Left lung (tissue), 14 donors: ENCODE measurements at places on chromosomes 1 and 21.

DNA sequence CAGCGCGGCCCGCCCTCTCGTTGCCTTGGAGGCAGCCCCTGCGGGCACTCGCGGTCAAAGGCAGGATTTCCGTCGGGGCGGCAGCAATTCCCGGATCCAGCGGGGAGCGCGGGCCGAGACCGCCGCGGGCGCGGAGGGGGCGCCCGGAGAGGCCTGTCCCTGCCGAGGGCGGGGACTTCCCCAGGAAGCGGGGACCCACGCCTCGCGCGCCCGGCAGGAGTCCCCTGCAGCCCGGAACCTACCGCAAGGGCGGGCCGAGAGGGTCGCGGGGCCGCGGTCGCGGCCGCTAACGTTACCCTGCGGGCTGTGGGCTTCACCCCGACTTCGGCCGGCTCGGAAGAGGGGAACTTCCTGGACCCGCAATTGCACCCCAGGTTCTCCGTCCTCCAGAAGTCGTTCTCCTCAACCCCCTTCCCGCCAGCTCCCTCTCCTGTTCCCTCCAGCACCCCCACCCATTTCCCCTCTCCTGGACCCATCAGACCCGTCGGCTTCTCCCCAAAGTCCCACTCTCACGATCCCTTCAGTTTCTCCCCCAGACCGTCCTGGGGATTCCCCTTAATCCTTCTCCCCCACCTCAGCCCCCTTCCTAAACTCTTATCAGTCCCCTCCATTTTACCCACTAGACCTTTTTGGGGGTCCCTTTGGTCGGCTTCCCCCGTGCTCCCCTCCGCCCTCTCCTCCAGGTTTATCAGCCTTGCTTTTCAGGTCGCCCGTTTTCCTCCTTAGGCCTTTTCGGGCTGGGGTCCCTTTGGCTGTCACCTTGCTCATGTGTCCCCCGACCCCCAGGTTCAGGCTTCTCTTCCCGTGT is 604 bp downstream of the FGR start:
- DNase-seq, result peak; percentile 93

DNA sequence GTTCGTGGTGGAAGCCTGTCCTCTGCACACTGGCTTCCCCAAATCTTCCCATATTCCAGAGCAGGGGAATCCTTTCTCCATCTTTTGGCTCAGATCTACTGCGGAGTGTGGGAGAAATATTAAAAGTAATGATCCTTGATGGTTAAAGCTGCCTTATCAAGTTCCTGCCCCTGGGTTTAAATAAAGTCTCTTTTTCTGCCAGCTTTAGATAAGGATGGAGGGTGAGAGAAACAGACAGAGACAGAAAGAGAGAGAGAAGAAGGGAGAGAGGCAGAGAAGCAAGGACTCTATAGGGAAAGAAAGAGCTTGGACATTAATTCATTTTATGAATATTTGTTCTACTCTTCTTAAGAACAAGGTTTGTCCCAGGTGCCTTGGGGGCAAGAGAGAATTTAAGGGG is 98.0 kb downstream of the KCNJ15 start:
- no peak for DNase-seq

DNA sequence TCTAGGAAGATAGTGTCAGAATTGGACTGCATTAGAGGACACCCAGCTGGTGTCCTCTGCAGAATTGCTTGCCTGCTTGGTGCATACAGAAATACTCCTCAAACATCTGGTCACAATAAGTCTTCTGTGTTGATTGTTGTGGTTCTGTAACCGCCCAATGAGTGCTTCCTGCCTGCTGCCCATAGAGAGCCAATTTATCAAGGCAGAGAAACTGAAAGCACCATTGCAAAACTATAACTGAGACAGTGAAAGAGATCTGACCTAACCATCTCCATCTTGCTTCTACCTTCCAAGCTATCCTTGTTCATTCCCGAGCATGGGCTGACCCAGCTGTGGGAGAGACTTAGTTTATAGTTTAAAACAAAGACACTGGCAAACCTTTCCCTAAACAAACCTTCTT is 462.4 kb upstream of the RGS18 start:
- peak; percentile 0 for DNase-seq

DNA sequence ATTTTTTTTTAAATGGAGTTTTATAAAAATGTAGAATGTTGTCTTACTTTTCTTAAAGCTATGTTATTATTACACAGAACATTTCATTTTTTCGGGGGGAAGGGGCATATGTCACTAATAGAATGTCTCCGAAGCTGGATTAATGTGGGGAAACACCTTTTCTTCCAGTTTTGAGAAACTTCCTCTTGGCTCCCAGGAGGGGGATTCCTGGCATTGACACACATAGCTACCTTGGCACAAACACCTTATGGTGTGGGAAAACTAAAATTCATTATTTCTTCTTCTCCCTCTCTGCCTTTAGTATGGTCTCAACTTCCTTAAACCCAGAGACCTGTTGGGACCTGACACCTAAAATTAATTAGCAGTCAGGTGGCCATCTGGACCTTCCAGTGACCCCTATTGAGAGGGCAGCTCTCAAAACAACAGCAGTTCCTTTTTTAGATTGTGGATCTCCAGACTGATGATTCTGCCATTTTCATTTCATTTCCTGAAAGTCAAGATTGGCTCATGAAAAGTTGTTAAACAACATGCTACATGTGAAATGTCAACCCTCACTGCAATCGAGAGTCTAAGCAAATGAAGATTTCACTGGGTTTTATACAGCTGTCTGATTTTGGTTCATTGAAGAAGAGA is 70.1 kb upstream of the EDEM3 start:
- DNase-seq, result no peak

GRCh38 chr1:59062743-59063142 is 234.2 kb upstream of the FGGY start:
- no peak for DNase-seq

- no peak for DNase-seq
These were observed 295.0 kb downstream of the OMA1 start for GRCh38 chr1:58251430-58252073.

GRCh38 chr1:22791831-22792347 is 81.2 kb downstream of the EPHB2 start:
- no peak for DNase-seq

DNA sequence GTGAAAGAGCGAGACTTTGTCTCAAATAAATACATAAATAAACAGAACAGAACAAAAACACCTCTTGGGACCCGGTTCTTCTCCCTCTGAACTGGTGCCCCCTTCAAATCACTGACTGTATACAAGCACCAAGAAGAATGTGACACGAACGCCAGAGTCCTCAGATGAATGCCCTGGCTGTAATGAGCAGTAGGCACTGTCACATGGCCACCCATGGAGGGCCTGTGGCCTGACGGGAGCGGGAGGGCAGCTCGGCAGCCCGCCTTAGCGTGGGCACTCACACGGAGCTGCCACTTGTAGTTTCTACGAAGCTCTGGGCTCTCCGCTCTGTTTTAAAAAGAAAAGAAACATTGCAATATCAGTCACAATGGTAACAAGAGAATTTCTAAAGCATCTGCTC is 146.0 kb downstream of the PEX14 start:
- no peak for DNase-seq

GRCh38 chr21:36689324-36689723 is 9.6 kb upstream of the SIM2 start:
- DNase-seq, result no peak
